ENCODE measurements at places on chromosomes 16 and 17. TPM values are rescaled to one million over a fixed set of nuclear protein-coding genes. Genes with fewer than 3 reads are reported as not detected.

DNA sequence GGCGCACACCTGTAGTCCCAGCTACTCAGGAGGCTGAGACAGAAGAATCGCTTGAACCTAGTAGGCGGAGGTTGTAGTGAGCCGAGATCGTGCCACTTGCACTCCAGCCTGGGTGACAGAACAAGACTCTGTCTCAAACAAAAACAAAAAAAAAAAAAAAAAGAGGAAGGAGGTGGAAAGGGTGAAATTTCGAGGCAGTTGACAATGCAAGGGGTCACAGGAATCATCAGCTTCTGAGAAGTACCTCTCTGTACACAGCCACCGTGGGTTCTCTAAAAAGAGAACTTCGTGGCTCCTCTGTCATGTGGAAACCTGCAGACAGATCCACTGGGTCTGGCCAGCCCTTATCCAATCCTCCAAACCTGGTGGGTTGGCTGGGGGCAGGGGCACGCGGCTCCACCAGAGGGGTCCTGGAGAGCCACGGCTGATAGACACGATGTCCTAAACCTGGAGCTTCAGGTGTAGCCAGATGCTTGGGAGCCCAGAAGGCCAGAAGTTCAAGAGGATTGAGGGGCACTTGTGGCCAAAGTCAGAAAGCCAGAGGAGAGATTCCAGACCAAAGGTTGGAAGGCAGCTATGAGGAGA lies 540 bp upstream of the CD300LF start:
- DNase-seq: no peak

GRCh38 chr17:72467841-72468653 lies 347.2 kb downstream of the SOX9 start:
- DNase-seq: no peak

DNA sequence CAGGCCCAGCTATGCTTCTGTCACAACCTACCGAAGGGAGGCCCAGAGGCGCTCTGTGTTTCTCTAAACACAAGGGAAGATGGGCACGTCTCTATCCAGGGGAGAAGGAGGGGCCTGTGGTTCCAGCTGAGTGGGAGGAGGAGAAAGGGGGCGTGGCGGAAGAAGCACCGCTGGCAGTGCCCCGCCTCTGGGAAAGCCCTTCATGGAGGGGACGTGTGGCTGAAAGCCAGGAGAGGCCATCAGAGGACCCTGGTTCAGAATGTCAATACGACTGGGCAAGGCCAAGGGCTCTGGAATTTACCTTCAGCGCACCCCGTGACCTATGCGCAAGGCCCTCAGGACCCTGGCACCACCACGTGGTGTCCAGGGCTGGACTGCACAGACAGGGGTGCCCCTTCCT lies 12.3 kb upstream of the SLC38A8 start:
- peak; percentile 64 for DNase-seq

- no peak for DNase-seq
Measured at GRCh38 chr17:78915872-78916632, 9.1 kb downstream of the TIMP2 start.

- DNase-seq: no peak
Measured at GRCh38 chr16:48435318-48435680, 50.1 kb upstream of the SIAH1 start.

DNA sequence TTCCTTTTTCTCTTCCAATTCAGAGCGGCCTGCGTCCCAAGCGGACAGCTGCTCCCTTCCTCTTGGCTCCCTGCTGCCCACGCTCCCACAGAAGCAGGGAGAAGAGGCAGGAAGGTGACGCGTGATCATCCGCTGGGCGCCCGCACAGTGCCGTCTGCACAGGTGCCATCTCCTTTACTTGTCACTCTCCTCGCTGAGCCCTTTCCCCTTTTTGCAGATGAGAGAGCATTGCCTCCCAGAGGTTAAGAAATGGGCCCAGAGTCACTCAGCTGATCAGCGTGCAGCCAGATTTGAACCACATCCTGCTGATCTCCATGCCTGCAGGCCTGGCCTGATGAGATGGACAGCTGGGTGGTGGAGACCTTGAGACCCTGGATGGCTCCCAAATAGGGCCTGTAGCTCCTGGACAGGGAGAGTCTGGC lies 299.8 kb downstream of the SEC14L1 start:
- DNase-seq: no peak

GRCh38 chr17:75183999-75184884 lies 1.5 kb upstream of the SUMO2 start:
- no peak for DNase-seq

DNA sequence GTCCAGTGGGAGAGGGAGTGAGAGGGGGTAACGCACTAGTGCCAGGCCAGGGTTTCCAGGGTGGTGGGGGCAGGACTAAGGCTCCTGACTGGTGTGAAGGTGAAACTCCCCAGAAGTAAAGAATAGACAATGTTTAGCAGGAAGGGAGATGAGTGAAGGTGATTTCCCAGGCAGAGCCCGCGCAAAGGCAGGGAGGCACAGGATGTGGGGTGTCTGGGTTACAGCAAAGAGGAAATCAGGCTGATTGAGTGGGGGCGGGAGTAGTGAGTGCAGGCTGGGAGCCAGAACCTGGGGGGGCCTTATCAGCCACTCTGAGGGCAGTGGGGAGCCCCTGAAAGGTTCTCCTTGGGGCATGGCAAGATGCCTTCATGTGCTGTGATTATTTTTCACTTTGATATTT lies 167.5 kb downstream of the UTP18 start:
- no peak for DNase-seq

DNA sequence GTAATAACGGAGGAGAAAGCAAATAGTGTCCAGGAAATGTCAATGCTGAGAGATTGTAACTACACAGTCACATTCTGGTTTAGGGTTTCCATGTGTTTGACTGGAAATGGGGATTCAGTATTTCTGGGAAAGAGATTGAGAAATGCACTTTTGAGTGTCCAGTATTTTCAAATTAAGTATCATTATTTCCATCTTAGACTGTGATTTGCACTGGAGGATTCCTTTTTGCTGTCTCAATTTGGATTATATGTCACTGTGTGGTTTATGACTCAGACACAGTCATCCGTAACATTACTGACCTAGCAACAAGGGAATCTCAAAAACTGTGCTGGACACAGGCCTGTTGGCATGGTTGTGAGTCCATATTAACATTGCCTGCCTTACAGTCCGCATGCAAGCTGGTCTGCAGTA lies 681.4 kb downstream of the CDH11 start:
- DNase-seq: no peak

DNA sequence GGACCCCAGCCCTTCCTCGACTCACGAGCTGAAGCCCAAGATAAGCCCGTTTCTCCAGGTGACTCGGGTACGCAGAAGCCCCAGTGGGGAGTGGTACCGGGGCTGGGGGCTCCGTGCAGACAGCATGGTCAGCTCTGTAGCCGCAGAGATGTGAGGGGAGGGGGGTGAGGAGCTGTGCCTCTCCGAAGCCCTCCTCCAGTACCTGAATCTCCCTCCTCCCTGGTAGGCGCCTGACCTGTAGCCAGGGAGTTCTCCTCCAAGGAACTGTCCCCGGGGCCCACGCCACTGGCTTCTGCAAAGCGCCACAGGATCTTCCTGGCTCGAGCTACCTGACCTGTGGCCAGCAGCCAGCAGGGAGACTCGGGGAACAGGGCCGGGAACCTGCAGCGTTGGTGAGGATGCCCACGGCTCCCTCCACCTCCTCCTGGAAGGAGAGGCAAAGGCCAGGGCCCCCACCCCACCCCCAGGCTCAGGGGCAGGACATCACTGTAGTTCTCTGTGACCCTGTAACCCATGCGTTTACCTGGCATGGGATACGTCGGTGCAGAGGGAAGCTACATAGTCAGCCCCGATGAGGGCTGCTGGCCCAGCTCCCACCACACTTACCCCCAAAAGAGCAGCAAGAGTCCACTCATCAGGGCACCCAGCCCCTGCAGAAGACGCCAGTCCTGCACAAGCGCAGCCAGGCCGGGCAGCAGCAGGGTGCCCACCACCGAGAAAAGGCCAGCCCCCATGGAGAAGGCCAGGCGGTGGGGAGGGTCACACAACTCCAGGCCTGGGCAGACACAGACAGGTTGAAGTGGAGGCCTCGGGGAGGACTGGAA lies 1.7 kb downstream of the SLC22A31 start:
- no peak for DNase-seq

DNA sequence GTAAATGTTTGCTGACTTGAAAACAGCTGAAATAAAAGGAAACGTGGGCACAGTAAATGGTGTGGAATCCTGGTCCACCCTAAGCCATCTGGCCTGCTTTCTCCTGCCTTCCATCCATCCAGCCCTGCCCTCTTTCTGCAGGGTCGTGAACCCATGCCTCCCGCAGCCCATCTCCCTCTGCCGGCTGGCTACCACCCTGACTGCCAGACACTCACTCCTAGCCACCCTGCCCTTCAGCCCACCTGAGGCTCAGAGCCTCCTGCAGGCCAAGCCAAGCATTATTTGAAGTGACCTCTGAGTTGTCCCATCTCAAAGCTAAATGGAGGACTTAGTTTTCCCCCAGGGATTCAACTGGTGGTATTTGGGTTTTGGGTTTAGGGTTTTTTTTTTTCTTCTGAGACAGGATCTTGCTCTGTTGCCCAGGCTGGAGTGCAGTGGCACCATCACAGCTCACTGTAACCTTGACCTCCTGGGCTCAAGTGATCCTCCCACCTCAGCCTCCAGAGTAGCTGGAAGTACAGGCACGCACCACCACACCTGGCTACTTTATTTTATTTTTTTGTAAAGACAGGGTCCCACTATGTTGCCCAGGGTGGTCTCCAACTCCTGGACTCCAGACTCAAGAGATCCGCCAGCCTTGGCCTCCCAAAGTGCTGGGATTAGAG lies 8.4 kb downstream of the ZDHHC1 start:
- no peak for DNase-seq

- DNase-seq: no peak
Measured at GRCh38 chr17:77884967-77885641, 73.4 kb upstream of the TNRC6C start.

DNA sequence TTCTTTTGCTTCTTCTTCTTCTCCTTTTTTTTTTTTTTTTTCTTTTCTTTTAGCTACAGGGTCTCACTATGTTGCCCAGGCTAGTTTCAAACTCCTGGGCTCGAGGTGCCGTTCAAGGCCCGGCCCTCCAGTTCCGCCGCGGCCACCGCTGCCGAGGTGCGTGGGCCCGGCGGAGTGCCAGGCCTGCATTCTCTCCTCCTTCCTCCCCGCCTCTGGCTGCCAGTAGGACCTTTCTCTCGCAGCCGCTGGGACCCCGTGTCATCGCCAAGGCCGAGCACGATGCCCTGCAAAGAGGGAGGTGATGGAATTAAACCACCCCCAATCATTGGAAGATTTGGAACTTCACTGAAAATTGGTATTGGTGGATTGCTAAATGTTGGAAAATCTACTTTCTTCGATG lies 195.8 kb downstream of the CDRT15L2 start:
- no peak for DNase-seq

DNA sequence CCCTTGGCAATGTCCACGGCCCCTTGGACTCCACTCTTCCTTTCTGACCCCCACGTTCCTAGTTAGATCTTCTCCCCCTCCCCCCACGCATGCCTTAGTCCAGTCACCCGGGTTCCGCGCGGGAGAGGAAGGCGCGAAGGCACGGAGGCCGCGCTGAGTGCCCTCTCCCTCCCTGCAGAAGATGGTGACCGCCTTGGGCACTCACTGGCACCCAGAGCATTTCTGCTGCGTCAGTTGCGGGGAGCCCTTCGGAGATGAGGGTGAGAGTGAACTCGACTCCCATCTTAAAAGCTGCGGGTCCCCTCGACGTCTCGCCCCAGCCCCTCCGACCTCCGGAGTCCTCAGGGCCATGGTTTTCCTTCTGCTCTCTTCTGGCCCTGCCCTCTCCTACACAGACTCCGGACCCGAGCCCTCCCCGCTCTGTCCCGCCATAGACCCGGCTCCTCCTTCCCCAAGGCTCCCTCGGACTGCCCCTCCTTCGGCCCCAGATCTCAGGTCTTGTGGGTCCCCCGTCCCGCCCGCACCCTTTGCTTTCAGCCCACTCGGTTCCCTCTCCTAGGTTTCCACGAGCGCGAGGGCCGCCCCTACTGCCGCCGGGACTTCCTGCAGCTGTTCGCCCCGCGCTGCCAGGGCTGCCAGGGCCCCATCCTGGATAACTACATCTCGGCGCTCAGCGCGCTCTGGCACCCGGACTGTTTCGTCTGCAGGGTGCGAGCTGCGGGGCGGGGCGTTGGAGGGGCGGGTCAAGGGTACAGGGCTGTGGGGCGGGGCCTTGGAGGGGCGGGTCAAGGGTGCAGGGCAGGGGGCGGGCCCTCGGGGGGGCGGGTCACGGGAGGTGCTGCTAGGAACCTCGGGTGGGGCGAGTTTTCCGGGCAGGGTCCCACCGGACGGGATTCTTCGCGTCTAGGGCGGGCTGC lies 4.6 kb downstream of the TGFB1I1 start:
- DNase-seq: no peak

GRCh38 chr16:10678655-10679054 lies 16.1 kb downstream of the TEKT5 start:
- no peak for DNase-seq

GRCh38 chr16:17568239-17568638 lies 97.5 kb upstream of the XYLT1 start:
- DNase-seq: no peak

DNA sequence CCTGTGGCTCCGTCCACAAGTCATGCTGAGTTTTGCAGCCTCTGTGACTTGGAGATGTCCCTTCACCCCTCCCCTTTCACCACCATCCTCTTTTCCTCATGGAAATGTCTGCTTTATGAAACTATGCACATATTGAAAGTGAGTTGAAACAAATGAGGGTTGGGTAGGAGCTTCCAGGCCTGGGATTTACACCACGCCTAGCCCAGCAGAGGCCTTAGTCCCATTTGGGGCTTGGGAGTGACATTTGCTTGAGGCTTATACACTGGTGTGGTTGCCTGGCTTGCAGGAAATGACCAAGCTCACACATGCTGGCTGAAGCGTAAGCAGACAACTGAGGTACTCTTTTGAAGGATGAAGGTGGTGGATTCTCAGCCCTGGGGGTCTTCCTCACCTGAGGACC lies 10.5 kb upstream of the SPNS1 start:
- no peak for DNase-seq

DNA sequence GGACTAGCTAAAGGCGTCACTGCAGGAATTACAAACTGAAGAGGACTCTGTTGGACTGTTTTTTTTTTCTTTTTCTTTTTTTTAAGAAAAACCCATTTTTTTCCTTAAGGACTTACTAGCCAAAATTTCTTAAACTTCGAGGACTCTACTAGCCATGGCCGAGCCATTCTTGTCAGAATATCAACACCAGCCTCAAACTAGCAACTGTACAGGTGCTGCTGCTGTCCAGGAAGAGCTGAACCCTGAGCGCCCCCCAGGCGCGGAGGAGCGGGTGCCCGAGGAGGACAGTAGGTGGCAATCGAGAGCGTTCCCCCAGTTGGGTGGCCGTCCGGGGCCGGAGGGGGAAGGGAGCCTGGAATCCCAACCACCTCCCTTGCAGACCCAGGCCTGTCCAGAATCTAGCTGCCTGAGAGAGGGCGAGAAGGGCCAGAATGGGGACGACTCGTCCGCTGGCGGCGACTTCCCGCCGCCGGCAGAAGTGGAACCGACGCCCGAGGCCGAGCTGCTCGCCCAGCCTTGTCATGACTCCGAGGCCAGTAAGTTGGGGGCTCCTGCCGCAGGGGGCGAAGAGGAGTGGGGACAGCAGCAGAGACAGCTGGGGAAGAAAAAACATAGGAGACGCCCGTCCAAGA lies 878 bp downstream of the HEXIM1 start:
- DNase-seq: peak; percentile 97

GRCh38 chr17:77499699-77500435 lies 359.1 kb downstream of the SEC14L1 start:
- DNase-seq: peak; percentile 67

PMP22 gene
- 98.3 TPM for total RNA-seq

KRT40 gene
- total RNA-seq: not detected

GNG13 gene
- total RNA-seq: not detected

KREMEN2 gene
- total RNA-seq: not detected

PMFBP1 gene
- 0.30 TPM for total RNA-seq

SPNS3 gene
- not detected for total RNA-seq

FGF11 gene
- total RNA-seq: 6.0 TPM

USP6 gene
- total RNA-seq: 0.15 TPM
